NCI-H2107 (cell line): ENCODE measurements at places on chromosomes 3 and 15.
A peak's percentile ranks its signal among the peaks of the same experiment; 100 is the strongest.

GRCh38 chr3:155382396-155383042, 89.0 kb upstream of the STRIT1 start:
- DNase-seq, result no peak

- no peak for DNase-seq
Measured at GRCh38 chr3:193896419-193896818, 239.5 kb upstream of the HES1 start.

- DNase-seq, result no peak
Measured at GRCh38 chr3:61570813-61571212, 9.4 kb downstream of the PTPRG start.

GRCh38 chr3:150299201-150299600, 108.9 kb upstream of the TSC22D2 start:
- DNase-seq, result no peak

DNA sequence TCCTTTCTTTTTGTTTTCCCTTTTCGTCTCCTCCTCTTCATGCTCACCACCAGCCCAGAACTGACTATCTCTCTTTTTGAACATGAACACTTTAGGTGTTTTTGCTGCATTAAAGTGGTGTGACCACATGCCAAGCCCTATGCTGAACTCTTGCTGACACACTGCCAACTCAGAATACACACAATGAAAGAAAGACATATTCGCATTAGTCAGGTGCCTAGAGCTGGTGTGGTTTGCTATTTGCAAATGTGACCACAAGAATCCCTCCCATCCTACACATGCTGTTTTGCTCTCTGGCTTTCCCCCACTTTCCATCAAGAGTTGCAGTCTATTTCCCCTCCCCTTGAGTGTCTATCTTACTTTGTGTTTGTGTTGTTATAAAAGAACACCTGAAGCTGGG, 967.8 kb upstream of the CFAP20DC start:
- DNase-seq, result no peak

DNA sequence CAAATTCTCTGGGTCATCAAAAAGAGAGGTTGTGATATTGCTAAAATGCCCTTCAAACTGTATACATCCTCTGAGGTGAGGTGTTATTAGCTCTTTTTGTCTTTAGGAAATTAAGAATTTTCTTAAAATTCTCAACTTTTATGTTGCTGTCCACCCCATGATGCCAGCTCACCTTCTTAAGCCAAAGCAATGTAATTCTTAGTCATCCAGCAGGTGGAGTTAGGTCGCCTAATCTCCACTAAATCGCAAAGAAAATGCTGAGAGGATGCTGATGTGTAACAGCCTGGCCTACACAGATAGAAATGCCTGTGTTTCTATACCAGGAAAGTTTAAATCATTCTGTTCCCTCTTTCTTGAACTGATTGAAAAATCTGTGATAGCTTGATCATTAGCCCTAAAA, 770.2 kb upstream of the ALCAM start:
- DNase-seq, result peak; percentile 24

DNA sequence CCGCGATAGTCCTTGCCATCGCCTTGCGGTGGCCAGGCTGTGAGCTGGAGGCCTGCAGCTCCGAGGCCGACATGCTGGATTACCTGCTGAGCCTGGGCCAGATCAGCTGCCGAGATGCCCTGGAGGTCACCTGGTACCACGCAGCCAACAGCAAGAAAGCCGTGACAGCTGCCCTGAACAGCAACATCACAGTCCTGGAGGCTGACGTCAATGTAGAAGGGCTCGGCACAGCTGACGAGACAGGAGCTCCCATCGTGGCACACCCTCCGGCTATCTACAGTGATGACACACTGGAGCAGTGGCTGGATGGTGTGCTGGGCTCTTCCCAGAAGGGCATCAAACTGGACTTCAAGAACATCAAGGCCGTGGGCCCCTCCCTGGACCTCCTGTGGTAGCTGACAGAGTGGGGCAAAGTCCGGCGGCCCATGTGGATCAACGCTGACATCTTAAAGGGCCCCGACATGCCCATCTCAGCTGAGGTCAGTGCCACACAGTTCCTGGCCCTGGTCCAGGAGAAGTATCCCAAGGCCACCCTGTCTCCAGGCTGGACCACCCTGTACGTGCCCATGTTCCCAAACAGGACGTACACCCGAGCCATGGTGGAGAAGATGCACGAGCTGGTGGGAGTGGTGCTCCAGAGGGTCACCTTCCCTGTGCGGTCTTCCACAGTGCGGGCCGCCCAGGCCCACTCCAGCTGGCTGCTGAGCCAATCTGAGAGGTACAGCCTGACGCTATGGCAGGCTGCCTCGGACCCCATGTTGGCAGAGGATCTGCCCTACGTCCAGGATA, 70.2 kb downstream of the FAM43A start:
- no peak for DNase-seq

- no peak for DNase-seq
Measured at GRCh38 chr3:58833491-58833890, 166.9 kb upstream of the FAM3D start.

DNA sequence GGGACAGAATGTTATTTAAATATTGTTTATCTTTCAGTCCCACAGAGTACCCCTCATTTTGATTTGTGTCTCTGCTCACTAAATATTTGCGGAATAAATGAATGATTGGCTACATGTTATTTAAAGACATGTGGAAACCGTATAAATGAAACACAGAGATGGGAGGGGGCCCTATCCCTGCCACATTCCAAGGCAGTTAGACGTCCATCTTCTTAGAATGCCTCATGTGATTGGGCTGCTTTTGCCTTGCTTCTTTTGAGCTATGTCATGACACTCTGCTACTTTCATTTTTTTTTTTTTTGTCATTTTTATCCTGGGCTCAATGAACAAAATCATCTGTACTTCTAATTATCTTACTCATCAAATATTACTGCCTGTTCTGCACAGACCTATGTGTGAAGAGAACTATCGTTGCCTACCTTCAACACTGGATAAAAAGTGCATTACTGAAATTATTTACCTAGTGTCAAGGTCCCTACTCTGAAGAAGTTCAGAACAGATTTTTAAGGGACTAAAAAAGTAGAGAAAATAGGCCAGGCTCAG, 83.9 kb upstream of the FAM98B start:
- no peak for DNase-seq

DNA sequence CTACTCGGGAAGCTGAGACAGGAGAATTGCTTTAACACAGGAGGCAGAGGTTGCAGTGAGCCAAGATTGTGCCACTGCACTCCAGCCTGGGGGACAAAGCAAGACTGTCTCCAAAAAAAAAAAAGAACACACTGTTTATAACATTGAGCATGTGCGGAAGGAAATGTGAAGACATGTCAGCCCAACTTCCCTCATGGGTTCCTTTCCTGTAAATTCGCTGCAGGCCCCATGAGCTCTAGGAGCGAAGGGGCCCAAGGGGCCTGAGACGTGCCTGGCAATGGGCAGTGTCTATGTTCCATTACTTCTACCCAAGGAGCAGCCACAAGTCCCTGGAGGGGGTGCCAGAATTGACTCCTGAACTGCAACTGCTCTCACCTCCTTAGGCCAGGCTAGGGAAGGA, 3.2 kb downstream of the PFKFB4 start:
- no peak for DNase-seq

GRCh38 chr3:11734-12133, 184.8 kb upstream of the CHL1 start:
- no peak for DNase-seq

GRCh38 chr3:50323614-50324199, 1.2 kb upstream of the HYAL2 start:
- DNase-seq, result no peak

- DNase-seq, result no peak
Measured at GRCh38 chr3:171646357-171647133, 163.7 kb downstream of the PLD1 start.

GRCh38 chr3:41653571-41654239, 308.2 kb downstream of the ULK4 start:
- no peak for DNase-seq

- DNase-seq, result no peak
Measured at GRCh38 chr15:79166311-79166955, 75.9 kb upstream of the RASGRF1 start.

DNA sequence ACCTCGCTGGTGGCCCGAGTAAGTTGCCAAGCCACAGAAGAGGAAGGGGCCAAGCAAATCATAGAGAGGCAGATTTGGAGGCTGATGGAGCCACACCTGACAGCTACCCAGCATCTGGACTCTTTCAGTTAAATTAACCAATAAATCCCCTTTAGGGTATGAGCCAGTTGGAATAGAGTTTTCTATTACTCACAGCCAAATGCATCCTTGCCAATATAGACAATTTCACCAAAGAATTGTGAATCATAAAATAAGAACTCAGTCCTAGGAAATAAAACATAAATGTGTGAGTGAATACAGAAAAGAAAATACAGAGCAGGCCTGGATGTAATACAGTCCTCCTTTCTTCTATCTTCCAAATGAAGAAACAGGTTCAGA, 161.6 kb upstream of the ANKRD28 start:
- DNase-seq, result no peak

- DNase-seq, result no peak
Measured at GRCh38 chr3:71549951-71550350, 33.6 kb downstream of the FOXP1 start.

DNA sequence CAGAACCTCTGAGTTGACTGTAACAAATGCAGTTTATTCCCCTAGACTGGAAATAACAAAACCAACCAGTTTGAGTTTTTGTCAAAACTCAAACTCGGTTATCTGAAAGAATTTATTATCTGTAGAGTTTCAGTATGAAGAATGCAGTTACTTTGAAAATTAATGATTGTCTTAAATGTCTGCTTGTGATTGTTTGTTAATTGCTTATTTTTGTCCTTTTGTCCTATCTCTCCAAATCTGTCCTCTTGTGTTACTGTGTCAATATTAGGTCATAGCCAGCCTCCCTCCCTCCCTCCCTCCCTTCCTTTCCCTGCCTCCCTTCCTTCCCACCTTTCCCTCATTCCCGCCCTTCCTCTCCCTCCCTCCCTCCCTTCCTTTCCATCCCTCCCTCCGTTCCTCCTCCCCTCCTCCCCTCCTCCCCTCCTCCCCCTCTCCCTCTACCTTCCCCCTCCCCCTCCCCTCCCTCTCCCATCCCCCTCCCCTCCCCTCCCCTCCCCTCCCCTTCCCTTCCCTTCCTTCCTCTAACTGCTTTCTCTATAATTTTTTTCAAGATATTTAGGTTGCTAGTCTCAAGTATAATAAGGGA, 153.5 kb downstream of the FNDC3B start:
- DNase-seq, result no peak

- no peak for DNase-seq
Measured at GRCh38 chr3:140509534-140509933, 168.3 kb upstream of the TRIM42 start.

GRCh38 chr3:157531771-157532170, 28.6 kb upstream of the VEPH1 start:
- no peak for DNase-seq

- no peak for DNase-seq
Measured at GRCh38 chr15:32717426-32718226, at the start of gene GREM1. Gene GREM1, plus strand, starts transcription at chr15:32718004. Its CDS starts 12,687 bp downstream, at chr15:32730691.

- no peak for DNase-seq
Measured at GRCh38 chr3:30864836-30865235, 29.6 kb downstream of the GADL1 start.

- DNase-seq, result no peak
Measured at GRCh38 chr15:74832826-74833225, 6.4 kb downstream of the CPLX3 start.

- no peak for DNase-seq
Measured at GRCh38 chr15:79970624-79971434, at the start of gene BCL2A1. Gene BCL2A1, minus strand, starts transcription at chr15:79971196. Its CDS starts 77 bp downstream, at chr15:79971119.

GRCh38 chr15:94744080-94744793, 512.9 kb downstream of the MCTP2 start:
- DNase-seq, result no peak

GRCh38 chr3:72904163-72904562, 16.3 kb downstream of the GXYLT2 start:
- DNase-seq, result no peak

DNA sequence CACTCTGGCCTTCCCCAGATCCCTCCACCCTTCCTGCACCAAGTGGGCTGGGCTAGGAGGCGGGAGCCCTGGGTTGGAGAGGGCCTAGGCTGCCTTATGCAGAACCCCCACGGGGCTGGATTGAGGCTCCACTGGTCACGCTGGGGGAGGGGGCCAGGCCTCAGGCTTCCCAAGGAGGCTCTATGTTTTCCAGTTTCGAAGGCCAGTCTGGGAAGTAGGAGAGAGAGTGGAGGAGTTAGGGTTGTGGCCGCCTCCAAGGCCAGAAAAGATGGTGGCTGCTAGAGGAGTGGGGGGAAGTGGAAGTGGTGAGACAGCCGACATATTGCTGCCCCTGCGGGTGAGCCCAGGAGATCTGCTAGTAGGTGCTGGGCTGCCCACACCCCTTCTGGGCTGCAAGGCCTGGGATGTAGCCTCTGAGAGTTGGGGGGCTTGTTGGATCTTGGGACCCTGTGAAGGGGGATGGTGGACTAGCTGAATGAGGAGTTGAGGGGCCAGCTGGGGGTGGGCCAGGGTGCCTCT, 1.2 kb downstream of the GNAI2 start:
- no peak for DNase-seq

- no peak for DNase-seq
Measured at GRCh38 chr15:56837273-56837672, 81.2 kb upstream of the TCF12 start.

GRCh38 chr3:11661827-11662226, 18.1 kb upstream of the VGLL4 start:
- no peak for DNase-seq

GRCh38 chr3:19467761-19468160, 319.5 kb downstream of the KCNH8 start:
- DNase-seq, result no peak

- no peak for DNase-seq
Measured at GRCh38 chr15:63833021-63833696, 589 bp downstream of the HERC1 start.

GRCh38 chr15:66670175-66670574, 31.9 kb upstream of the SMAD6 start:
- no peak for DNase-seq

DNA sequence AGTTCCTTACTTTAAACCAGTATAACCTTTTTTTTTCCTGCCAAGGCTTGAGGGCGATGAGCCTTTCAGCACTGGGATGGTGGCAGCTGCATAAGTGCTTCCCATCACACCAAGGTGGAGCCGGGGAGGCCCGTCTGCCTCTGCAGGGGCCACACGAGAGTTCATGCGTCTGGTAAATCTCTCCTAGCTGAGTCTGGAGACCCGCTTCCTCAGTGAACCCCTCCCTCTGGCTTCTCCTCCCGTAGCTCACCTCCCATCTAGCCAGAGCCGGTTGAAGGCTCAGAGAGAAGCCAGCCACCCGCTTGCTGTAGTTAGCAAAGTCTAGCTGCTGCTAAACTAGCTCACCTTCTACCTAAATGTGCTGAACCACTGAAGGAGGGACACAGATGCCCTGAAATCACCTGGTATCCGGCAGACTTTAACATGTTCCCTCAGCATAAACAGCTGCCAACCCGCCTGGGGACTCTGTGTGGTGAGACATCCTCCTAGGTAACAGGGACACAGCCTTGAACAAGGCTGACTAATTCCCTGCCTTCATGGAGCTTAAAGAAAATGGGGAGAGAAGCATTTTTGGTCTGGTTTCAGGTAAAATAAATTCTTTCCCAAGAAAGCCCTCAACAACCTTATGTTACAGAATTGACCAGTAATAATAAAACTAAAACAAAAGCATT, 42.9 kb downstream of the RLBP1 start:
- no peak for DNase-seq

DNA sequence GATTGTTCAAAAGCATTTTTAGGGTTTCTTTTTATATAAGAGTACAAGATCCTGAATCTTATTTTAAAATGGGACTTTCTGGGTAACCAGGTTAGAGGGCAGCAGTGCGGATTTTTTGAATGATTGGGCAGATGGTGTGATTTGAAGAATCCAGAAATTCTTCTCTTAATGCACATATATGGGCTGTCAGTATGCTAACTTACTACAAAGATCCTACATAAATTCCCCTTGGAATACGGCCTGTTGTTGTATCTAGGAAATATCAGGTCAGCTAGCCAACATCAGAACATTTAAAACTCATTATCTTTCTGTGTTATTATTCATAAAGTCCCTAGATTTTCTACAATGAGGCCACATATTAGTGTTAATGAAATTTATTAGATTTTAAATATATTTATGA, 229.6 kb upstream of the TPRG1 start:
- DNase-seq, result no peak
